ENCODE measurements at places on chromosomes 2 and 18.

DNA sequence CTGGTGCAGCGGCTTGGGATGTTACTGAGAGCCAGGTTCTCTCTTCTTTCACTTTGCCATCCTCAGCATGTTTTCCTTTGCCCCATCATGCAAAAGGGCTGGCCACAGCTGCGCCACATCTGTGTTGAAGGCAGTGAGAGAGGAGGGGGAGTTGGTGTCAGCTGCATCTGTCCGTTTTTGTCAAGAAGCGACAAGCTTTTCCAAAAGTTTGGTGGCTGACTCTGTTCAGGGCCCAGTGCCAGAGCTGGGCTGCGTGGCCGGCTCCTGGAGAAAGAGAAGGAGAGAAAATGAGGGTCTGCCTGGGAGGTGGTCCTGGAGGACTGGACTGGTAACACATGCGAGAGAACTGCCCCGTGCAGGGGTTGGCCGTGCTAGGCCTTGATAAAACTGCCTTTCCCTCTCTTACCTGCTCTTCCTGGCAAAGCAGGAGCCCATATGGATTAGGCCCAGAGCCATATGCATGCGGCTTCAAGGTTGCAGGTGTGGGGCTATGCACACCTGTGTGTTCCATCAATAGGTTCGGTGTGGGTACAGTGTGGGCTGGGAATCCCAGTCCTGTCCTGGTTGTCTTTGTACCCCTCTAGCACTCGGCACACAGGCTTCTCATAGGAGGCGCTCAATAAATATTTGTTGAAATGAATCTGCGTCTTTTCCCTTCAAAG lies 9.0 kb downstream of the RNF144A start:
- DNase-seq: no peak

DNA sequence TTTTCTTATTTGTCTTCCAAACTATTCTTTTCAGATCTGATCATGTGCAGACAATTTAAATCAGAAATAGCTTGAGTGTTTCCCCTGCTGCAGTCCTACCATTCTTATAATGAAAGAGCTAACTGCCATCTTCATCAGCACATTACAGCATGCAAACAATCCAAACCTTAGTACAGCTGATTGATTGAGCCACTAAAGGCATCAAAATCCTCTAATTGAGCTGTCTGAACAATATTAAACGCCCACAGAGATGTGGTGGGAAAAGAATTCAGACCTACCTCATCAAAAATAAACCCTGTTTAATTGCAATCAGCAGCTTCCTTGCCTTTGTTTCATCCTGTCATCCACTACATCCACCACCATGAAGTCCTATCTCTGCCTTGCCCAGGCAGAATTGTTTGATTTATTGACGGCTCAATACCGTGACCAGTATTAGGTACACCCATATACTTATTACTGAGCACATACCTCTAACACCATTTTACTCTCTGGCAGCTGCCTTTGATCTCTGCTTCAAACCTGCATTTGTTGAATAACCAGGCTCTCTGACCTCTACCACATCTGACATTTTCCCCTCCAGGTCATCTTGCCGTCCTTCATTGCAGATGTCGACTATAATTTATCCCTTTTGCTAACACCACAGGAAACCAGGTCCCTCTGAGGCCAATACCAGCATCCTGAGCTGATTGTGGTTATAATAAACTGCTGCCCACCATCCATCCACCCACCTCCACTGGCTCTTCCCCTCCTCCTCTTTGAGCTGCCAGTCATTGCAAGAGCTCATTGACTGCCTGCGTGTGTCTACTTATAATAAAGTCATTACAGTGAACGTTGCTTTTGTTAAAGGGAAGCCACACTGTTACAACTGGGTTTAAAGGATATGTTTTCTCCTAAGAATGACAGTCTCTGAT lies 78.5 kb downstream of the RBM43 start:
- no peak for DNase-seq

GRCh38 chr2:85756822-85757435 lies 3.1 kb downstream of the ATOH8 start:
- DNase-seq: no peak

GRCh38 chr2:161122772-161123530 lies 37.3 kb upstream of the TANK start:
- no peak for DNase-seq

DNA sequence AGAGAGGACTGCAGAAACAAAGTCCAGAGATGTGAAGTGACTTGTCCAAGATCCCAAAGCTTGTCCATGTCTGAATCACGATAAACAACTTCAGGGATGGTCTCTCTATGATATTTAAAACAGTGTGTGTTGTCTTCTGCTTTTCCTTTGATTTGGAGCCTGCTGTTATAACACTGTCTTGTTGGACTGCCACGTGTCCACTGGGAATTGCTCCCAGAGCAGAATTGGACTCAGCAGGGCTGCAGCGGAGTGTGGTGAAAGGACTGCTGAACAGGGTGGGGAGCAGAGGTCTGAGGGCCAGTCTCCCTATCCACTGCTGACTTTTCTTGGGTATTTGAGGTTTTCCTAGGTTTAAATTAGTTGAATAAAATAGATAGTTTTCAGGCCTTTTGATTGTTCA lies 68.3 kb downstream of the IL1R2 start:
- DNase-seq: no peak

- DNase-seq: peak; percentile 23
These were observed 23.0 kb upstream of the SMAD2 start for GRCh38 chr18:47953471-47953931.
